Germinal center (tissue), 1 donor: ENCODE measurements at places on chromosomes 4 and X.

- DNase-seq: no peak
These were observed 70.5 kb upstream of the IGSF1 start for GRCh38 chrX:131359611-131360010.

GRCh38 chrX:34288782-34289181, 156.7 kb upstream of the FAM47A start:
- no peak for DNase-seq

- no peak for DNase-seq
These were observed 23.9 kb downstream of the HMX1 start for GRCh38 chr4:8847764-8848163.

DNA sequence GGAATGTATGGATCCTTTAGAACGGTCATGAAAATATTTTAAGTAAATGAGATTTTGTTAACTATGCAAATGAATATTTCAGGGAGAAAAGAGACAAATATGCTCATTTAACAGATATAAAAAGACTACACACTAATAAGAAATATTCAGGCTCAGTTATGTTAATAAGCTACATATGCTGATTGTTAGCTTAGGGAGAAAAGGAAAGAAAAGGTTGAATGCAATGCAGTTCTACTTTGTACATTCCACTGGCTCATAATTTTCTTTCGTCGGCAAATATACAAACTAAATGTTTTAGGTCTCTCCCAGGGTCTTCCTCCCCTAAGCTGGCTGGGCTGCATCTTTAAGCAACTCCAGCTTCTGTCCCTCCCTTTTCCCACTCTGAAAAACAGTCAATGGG, 2.7 kb upstream of the RTL3 start:
- no peak for DNase-seq

DNA sequence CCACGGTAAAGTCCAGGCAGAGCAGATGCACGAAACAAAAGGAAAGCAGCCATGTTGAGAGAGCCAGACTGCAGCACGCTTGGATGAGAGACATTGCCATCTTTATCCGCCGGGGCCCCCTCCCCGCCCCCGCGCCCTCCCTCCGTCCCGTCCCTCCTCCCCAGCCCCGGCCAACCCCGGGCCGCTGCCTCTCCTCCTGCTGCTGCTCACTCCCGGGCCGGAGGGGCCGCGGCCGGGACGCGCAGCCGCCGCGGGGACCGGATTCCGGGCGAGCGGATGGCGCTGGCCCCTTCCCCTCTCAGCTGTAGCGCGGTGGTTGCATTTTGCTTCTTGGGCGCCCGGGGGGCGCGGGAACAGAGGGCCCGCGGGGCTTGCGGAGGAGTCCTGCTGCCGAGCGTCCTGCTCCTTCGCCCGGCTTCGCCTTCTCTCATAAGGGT, 542 bp downstream of the RNF150 start:
- DNase-seq: peak; percentile 26

GRCh38 chrX:147322496-147322895, 508.0 kb upstream of the CXorf51A start:
- DNase-seq: no peak
